ENCODE measurements at places on chromosomes 2 and 18. TPM values are rescaled to one million over a fixed set of nuclear protein-coding genes. Genes with fewer than 3 reads are reported as not detected.

The IER3IP1 gene
- total RNA-seq: 6.7 TPM

GRCh38 chr2:74735564-74735963 lies 81.5 kb downstream of the SEMA4F start:
- DNase-seq: no peak
- peak overlapping the region; percentile 53 for H3K27ac ChIP-seq
- peaks cover 33% of the 10 kb centered on the region for H3K4me1 ChIP-seq
- H3K36me3 ChIP-seq: peaks cover 13% of the 10 kb centered on the region
- peak overlapping the region; percentile 0 for H3K4me3 ChIP-seq

The GKN2 gene
- total RNA-seq: not detected

The TUBB8B gene
- 1.2 TPM for total RNA-seq

DNA sequence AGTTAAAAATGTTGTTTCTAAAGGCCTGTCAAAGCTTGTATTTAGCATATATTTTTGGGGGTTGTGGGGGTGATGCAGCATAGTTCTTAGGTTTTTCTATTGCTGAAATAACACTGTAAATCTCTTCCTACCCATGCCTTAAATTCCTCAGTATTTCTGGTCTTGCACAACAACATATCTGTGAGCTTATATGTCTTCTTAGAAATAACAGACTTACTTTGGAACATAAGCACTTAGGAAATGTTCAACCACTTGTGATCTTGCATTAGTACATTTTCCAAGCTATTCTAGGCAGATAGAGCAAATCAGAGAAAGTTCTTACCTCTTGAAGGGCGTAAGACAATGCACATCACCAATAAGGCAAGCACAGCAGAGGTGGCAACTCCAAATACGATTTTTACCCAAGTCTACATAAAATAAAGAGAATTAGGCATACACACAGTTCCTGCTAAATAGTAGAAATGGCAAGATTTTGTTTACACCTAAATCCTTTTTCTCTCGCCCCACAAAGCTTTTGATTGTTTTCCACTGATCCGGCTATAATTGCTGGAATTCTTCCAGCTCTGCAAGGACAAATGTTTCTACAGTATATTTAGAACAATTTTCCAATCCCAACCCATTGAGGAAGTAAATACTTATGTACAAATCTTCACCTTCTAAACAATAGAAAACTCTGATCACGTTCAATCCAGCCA lies 512 bp downstream of the FAP start:
- no peaks in the 10 kb centered on the region for H3K27me3 ChIP-seq
- no peak overlapping the region for H3K27ac ChIP-seq
- H3K4me3 ChIP-seq: no peak overlapping the region
- no peaks in the 10 kb centered on the region for H3K36me3 ChIP-seq

The UGT1A1 gene
- not detected for total RNA-seq

GRCh38 chr2:199261936-199262335 lies 195.8 kb downstream of the SATB2 start:
- DNase-seq: no peak
- H3K27ac ChIP-seq: no peak overlapping the region
- H3K36me3 ChIP-seq: peaks cover 44% of the 10 kb centered on the region
- peaks cover 6% of the 10 kb centered on the region for H3K4me1 ChIP-seq
- peaks cover 6% of the 10 kb centered on the region for H3K27me3 ChIP-seq

Data from WTC11 (cell line).